EH (cell line): ENCODE measurements at places on chromosomes 7 and 10.

DNA sequence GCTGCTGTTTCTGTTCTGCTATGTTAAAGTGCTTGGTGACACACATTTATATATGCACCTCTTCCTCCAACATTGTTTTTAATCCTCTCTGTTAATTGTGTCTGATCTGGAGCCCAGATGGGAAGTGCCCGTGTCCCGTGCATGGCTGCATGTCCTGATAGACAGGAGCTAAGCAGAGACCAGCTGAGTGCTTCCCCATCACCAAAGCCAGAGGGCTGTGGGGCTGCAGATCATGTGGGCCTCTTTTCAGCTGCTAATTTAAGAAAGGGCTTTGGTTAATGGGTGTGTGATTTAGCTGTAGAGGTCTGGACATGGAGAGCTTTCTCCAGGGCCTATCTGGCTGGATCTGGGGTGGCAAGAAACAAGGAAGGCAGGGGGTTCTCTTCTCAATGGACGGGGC is 96.5 kb upstream of the NPS start:
- DNase-seq, result no peak

- DNase-seq, result peak; percentile 95
Observed at GRCh38 chr7:55086413-55087201, 67.8 kb downstream of the EGFR start.

GRCh38 chr10:59967079-59967478 is 60.7 kb upstream of the CCDC6 start:
- no peak for DNase-seq

- DNase-seq, result no peak
Observed at GRCh38 chr7:158345731-158346130, 241.9 kb downstream of the PTPRN2 start.

- peak; percentile 69 for DNase-seq
Observed at GRCh38 chr7:106178593-106179134, 66.6 kb upstream of the SYPL1 start.

DNA sequence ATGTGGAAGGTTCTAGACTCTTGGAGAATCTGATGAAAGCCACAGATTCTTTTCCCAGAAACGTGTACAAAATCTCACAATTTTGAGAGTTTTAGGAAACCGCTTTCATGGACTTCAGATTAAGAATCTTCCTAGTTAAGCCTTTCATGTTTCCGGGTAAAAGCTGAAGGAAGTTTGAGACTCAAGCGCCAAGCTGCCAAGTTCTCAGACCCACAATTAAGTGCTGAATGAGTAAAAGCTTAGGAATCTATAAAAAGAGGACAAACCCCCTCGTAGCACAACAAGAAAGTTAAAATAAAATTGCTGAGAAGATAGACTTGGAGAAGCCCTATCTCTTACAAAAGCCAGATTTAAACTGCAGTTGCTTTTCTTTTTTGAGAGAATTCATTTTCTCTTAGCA is 99.6 kb downstream of the ST8SIA6 start:
- peak; percentile 61 for DNase-seq

- DNase-seq, result peak; percentile 78
Observed at GRCh38 chr7:33195264-33195663, 65.9 kb downstream of the BBS9 start.

GRCh38 chr7:28330384-28331070 is 81.8 kb upstream of the CREB5 start:
- no peak for DNase-seq

DNA sequence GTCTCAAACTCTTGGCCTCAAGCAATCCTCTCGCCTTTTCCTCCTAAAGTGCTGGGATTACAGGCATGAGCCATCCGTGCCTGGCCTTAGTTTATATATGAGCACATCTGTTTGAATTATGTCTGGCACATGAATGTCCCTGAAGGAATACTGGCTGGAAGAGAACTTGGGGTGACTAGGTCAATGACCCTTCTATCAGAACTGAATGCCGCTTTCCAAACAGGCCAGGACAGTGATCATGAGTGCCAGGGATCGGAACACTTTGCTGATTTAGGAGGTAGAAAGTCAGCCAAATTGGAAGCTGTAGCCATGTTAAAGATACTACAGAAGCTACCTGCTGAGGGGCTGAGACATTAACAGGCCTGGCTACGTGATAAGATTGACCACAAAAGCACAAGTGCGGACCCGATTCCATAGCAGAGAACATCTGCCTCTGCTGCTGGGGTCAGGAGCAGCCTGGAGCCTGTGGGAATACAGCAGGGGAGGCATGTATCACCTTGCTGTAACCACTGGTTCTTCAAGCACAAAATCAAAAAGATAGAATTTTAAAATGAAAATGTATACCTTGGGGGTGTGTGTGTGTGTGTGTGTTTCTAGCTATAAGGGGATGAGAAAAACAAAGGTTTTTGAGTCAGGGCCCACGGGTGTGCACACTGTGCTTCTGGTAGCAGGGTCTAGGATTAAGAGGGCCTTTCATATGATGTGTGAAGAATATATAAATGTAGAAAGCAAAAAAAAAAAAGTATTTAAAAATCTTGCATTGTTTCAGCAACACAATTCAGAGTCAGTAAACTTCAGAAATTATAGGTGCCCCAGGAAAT is 293.7 kb downstream of the BBS9 start:
- DNase-seq, result no peak

DNA sequence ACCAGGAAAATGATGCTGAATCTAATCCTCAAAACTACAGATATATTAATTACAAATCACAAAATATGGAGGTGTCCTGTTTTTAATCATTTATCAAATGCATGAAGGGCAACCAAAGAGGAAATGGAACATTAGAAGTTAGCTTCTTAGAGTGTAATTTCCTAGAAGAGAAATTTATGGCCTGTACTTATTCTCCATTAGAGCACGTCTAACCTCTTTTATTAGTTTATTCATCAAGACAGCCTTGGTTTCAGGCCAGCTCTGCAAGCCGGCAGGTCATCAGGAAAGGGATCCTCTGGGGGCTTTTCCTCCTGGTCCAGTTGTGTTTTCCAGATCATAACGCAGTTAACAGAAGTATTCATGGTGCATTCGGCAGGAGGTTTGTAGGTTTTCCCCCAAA is 517.6 kb downstream of the KCNMA1 start:
- no peak for DNase-seq

GRCh38 chr10:125991392-125991791 is 95.0 kb downstream of the FANK1 start:
- no peak for DNase-seq

GRCh38 chr10:77321838-77322237 is 315.8 kb downstream of the KCNMA1 start:
- peak; percentile 69 for DNase-seq

DNA sequence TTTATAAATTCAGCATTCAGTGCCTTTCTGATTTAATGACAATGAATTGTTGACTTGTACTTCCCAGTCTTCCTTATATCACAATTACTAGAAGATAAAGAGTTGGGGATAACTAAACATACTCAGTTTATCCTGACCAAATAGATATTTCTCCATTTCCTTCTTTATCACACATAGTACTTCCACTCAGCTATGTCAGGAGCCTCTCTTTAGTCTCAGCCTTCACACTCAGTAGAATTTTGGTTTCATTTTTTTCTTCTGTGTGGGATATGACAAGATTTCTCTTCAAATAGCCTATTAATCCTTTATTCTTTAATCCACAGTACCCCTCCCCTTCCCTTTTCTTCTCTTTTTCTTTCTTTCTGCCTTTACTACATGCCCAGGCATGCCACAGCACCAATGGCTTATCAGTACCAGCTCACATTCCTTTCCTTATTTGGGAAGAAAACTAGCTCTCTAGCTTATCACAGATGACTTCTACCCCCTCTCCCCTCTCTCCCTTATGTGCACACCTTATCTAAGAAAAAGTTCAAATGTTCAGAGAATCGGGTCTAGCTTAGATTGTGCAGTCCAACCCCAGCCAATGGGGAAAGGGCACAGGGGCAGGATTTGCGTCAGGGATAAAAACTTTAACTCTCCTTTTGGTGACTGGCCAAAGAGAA is 109.0 kb downstream of the PHF14 start:
- peak; percentile 27 for DNase-seq

DNA sequence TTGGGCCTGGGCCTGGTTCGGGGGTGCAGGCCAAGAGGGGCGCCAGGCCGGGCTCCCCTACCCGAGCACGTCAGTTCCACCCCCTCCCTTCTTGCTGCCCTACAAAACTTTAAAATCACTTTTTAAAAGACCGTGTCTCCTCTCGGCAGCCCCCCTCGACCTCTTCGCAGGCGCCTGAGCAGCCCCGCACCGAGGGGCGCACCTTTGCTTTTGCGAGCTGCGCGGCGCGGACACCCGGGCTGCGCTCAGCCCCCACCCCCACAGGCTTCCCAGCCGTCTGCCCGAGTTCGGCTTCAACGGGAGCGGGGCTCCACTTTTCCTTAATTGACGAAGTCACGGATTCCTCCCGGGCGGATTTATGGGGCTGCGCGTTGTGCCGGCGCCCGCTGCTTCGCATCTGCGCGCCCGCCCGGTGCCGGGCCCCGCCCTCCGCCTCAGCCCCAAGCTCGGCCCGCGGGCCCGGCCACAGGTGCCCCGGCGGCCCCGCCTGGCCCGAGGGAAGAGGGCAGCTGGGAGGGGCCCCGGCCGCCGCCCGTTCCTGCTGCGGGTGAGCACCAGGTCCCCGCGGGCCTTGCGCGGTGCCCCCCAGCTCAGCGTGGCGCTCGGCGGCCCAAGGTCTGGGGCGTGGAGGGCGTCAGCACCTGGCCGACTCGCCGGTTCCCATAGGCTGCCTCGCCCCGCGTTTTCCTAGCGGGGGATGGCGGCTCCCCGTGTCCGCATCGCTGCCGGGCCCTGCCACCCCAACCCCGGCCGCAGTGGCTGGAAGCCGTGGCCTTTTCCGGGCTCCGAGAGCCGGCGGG is 10.8 kb upstream of the MNX1 start:
- no peak for DNase-seq

GRCh38 chr10:34704526-34705184 is 110.4 kb downstream of the PARD3 start:
- no peak for DNase-seq

DNA sequence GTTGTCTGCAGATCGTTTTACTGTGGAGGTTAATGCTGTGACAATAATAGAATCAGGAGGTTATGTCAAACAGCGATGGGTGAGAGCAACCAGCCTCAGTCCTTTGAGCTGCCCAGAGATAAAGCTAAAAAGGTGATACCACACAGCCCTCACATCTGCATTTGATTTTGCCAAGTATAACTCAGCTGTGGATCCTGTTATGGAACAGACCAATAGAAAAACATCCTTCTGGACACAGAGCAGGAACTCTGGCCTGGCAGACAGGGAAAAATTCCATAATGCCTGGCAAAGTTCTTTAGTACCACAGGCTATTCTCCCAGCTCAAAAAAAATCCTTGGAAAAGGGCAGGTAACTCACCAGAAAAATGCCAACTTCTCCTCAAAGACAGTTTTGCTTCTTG is 87.1 kb upstream of the PDLIM1 start:
- peak; percentile 11 for DNase-seq

DNA sequence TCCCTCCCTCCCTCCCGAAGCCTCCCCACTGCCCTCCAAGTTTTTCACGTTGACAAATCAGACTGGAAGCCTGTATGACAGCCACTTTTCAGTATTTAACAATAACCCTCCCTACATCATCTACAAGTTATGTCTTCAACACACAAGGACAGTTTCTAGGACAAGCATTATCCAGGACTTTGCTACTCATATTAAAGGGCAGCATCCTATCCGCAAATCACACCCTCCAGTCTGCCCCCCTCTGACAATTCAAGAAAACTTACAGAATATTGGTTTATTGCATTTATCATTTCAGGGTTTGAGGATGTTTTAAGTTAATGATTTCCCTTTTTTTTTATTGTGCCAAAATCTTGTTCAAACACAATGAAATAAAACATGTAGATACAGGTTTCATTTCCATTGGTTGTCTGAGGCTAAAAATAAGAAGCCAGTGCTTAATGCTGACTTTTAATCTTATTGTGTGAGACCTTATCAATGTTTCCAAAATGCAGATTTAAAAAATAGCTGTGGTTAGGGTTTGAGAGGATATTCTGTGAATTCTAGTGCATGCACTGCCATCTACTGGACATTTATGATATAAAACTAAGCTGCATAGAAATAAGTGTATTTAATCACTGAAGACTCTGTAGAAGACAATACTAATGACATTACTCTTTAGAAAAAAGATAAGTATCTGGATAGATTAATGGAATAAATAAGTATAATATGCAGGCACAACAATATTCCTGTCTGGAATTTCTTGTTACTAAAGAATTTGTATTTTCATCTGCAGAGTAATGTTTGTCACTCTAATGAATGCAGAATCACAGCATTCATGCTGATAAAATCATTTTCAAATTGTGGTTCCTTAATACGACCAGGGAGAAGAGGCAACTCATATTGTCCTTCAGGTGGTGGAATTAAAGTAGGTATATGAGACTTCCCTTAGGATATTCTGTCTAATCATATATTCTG is 64.1 kb downstream of the CAV1 start:
- peak; percentile 76 for DNase-seq
